Right renal cortex interstitium (tissue), 3 donors: ENCODE measurements at places on chromosomes 1 and 21. TPM values are rescaled to one million over a fixed set of nuclear protein-coding genes. Genes with fewer than 3 reads are reported as not detected.

The CHODL gene
- 43.8 TPM for polyA plus RNA-seq

The FMO2 gene
- polyA plus RNA-seq: 2.4 TPM

The SAMSN1 gene
- polyA plus RNA-seq: 4.3 TPM

The OLIG2 gene
- not detected for polyA plus RNA-seq

The DISP3 gene
- 1.3 TPM for polyA plus RNA-seq

The PLCH2 gene
- 0.74 TPM for polyA plus RNA-seq

- no peak for DNase-seq
Observed at GRCh38 chr1:91727763-91728162, 158.2 kb downstream of the TGFBR3 start.

- DNase-seq: no peak
Observed at GRCh38 chr1:77514921-77515776, 167.3 kb downstream of the ZZZ3 start.

DNA sequence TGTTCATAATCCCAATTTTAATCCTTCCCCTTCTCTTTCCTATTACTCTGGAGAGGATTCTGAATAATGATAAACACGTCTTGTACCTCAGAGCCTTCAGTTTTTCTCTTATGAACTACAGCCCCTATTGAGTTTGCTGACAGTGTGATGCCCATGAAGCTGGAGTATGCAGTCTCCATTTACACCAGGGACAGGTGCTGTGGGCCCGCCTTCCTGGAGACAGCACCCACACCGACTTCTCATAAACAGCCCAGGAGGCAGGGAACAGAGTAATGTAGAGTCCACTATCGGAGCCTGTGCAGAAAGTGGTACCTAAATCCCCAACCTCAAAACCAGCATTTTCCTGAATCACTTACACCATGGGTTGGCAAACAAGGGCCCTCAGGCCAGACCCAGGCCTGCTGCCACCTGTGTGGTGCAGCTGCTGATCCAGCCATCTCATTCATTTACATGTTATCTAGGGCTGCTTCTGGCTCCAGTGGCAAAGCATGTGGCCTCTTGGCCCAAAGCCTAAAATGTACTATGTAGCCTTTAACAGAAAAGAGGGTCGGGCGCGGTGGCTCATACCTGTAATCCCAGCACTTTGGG is 95.1 kb upstream of the KRTAP19-8 start:
- no peak for DNase-seq

DNA sequence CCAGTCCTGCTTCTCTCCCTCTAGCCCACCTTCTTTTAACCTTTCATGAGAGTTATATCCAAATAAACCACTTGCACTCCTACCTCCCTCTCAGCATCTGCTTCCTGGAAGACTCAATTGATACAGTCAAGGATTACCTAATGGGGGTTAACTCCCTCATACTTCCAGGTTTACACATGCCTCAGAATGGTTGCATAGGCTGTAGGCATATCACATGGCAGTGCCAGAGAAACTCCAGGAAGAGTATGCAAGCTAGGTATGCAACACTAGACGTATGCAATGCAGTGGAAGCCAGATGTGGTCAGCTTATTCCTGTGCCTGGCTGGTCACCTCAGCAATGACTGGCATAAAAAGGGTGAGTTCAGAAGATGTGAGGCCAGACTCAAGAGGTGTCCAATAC is 32.7 kb upstream of the VANGL1 start:
- no peak for DNase-seq

- no peak for DNase-seq
Observed at GRCh38 chr1:171817511-171818265, 23.6 kb upstream of the DNM3 start.

GRCh38 chr1:200837931-200838571 is 34.7 kb upstream of the GPR25 start:
- peak; percentile 33 for DNase-seq

DNA sequence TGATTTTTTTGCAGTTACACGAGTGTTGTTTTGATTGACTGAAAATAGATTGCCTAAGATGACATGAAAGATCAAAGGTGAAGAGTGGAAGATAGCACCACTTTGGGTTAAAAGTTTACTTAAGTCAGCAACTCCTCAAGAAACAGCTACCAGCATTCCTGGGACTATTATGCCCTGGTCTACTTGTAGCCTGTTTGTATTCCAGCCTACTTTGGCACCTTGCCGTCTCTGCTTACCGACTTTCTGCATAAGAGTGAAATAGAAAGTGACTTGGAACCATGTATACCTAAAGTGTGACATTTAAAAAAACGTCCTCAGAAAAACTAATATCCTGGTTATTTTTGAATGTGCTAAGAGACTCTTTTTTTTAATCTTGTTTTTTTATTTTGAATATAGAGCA is 631.5 kb upstream of the PTBP2 start:
- DNase-seq: no peak

- no peak for DNase-seq
Observed at GRCh38 chr1:246067432-246068216, 439.5 kb downstream of the SMYD3 start.

- no peak for DNase-seq
Observed at GRCh38 chr1:3663999-3664699, 11.8 kb downstream of the TP73 start.
